Stimulated activated CD8-positive, alpha-beta memory T cell treated with anti-CD3 and anti-CD28 coated beads, Interleukin-7, amount 100 ng/mL, for 24 hours (primary cell): ENCODE measurements at places on chromosomes 5 and 9.

GRCh38 chr5:84450617-84451414, 66.1 kb upstream of the EDIL3 start:
- no peak for DNase-seq

DNA sequence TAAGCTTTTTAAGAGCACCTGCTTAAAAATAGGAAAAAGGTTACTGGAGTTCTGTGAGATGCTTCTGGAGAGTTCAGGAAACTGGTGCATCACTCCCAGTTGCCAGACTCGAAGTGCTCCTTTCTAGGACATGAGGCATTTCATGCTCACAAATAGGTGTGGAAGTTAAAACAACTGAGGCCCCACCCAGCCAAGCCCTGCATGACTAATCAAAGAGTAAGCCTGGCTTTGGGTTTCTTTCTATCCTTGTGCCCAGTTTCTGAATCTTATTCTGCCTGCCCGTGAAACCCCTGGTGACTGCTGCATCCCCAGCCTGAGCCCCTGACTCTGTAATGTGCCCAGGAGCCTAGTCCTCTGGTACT, 7.7 kb downstream of the SPINK9 start:
- DNase-seq: no peak

GRCh38 chr5:126976520-126977172, 53.7 kb downstream of the MARCHF3 start:
- DNase-seq: no peak

DNA sequence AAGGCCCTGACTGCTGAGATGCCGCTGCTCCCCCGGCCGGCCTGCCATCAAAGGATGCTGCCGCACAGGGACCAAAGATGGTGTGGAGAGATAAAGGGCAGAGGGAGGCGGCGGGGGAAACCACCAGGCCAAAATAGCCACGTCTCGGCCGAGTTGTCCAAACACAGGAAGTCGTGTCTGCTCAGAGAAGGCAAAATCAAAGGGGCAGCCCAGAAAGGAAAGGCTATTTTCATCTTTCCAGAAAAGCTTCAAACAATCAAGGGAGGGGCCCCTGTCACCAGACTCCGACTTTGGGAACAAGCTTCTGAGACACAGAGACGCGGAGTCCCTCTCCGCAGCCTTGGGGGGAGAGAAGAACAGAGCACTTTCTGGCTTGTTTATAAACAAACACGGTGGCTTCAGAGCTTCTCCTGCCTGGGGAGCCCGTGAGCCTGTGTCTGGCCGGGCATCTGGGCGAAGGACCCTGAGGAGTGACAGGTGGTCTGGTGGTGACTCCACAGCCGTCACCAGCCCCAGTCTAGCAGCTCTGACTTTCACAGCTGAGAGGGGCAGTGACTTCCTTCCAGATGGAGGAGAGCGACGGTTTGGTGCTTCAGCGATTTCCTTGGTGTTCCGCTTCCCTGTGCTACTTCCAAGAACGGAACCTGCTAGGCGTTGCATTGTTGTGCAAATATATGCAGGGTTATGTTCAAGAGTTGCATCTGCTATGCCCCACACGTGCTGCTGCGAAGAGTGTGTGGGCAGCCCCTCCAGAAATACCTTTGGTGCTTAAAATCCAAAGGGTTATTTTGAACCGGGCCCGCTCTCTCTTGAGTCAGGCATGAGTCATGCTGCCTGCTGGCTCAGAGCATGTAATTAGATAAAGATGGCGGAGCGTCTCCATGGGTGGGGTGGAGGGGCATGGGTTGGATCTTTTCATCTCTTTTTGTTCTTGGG, 24.0 kb downstream of the ADAMTSL2 start:
- no peak for DNase-seq
